SK-N-SH (cell line): ENCODE measurements at places on chromosomes 5 and 9. TPM values are rescaled to one million over a fixed set of nuclear protein-coding genes. Genes with fewer than 3 reads are reported as not detected.
A peak's percentile ranks its signal among the peaks of the same experiment; 100 is the strongest.

GRCh38 chr9:116049456-116049855 is 104.1 kb upstream of the PAPPA start:
- no peak for DNase-seq

DNA sequence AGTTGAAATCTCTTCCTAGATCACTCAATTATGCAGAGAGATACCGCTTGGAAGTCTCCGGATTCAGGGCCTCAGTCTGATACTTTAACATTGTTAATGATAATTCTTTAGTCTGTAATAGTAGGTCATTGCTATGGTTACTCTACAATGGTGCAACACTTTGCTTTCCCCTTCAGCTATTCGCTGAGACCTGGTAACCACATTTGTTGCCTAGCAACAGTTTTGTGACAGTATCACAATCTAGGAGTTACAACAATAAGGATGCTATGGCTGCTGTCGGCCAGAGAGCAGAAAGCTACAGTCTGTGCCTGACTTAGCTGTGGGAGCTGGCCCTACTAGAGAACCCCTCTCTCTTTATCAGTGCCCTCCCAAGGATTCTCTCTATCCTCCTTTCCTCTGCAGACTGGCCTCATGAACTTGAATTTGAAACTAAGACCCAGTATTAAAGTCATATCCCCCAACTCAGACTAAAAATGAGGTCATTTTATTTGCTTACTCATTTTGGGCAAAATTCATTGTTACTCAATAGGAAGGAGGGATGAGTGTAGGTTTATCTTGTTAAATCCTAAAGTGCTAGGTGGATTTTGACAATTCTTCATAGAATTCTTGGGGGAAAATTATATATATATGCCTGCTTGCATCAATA is 39.3 kb downstream of the NR2F1 start:
- DNase-seq = peak; percentile 66

The FAM153A gene
- polyA plus RNA-seq = not detected in 2 replicates

DNA sequence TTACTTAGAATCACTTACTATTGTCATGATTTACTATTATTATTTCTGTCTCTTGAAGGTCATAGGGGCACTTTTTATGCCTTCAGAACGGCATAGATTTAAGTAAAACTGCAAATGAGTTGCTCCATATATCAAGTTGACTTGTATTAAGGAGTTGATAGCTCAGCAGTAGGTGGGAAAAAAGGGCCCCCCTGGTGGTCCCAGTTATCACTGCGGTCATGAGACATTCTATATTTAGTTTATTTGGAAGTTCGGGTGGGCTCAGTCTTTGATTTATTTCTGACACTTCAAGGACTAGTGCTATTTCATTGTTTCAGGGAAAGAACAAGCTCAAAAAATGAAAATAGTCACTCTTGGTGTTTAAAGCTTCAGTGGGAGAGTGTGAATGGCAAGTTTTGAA is 159.3 kb downstream of the SLC24A2 start:
- peak; percentile 27 for DNase-seq

The C7 gene
- 11.1 and 38.1 TPM in 2 replicates for polyA plus RNA-seq

DNA sequence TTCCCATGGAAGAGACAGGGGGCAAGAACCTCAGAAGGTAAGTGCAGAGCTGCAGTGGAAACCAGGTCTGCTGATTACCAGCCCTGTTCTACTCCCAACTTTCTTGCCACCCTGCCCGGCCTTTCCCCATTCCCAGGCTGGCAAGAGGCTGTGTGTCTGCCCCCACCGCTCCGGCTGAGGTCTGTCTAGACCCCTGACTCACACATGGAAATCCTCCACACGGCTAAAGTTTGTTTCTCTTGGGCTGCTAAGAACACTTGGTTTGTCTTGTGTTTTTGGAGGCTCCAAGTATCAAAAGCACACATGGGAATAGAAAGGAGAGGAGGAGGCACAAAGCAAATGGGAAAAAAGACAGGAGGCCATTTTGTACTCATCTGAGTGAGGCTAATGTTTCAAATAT is 168.3 kb downstream of the GABBR2 start:
- DNase-seq = no peak

The ANKRD31 gene
- 0.05 and 0.06 TPM in 2 replicates for polyA plus RNA-seq

DNA sequence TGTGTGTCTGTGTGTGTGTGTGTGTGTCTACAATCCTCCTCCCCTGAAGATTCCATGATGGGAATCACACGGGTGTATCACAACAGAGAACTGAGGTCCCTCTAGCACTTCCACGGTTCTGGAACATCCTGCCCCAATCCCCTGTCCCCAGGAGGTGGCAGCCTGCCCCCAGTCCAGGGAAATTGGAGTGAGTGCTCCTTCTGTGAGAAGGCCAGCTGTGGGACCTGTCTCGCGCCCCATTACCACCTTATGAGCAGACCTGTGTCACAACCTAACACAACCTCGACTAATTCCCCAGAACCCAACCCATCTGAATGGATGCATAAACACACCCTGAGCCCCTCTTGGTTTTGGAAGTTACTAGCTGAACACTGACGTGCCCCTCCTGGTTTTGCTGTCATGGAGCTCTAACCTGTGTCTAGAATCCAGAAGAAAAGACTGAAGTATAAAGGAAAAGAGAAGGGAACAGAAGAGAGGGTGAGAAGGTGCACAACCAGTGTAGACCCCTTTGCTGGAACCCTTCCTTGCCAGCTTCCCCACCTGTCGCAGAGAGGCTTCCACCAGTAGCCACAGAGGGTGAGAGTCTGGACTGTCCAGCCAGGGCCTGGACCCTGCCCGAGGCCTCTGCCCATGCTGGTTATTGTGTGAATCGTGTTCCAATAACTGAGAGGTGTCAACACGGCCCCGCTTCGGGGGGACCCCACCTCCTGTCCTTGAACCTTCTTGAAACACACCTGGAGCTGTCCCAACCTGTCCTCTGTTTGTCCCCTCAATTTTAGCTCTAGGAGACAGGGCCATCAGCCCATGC is 3.4 kb downstream of the BTNL9 start:
- no peak for DNase-seq

DNA sequence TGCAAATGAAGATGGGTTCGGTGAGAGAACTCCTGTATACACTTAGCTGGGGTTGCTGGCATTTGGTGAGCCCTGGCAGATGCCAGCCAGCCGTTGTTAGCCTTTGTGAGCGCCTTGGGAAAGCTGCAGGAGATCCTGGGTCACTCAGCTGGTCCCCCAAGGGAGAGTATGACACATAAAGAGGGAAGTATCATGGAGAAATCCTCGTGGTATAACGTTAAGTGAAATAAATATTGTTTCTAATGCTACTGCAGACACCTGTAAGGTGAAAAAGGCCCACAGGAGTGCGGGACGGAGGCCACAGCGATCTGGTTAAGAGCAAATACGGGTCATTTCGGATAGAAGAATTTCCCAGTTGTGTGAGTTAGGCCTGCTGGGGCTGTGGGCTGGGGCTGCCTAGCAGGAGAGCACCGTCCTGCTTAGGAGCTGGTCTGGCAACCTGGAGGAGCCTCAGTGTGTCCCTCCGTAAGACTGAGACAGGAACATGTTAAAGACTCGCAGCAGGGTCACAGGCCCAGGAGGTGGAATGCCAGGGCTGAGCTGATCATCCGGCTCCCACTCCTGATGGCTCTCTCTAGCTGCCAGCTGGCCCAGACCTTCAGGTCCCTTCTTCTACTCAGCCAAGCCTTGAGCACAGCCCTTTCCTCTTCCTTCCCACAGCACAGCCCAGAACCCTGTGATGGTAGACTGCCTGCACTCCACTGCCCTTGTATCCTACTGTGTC is 4.9 kb downstream of the NKX2-5 start:
- DNase-seq = no peak

DNA sequence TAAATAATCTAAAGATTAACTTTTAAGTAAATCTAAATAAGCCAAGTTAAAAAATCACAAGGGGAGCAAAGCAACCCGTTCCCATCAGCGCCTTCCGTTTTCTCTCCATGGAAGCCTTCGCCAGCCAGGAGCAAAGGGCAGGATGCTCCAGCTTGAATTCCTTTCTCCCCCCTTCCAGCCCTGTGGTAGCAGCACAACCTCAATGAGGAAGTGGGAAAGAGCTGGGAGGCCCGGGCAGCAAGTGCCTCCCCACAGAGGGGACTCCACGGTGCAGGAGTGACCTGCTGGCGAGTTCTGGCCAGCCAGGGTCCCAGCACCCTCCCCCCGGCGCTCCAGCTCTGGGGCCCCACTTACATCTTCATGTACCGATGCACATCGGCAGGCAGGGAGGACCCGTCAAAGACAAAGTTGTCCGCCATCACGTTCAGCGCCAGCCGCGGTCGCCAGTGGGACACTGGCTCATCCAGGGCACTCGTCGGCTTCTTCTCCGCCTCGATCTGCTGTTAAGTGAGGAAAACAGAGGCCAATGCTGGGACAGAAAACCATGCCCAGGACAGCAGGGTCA is 6.3 kb downstream of the CLPTM1L start:
- no peak for DNase-seq

- no peak for DNase-seq
Measured at GRCh38 chr5:172421-172820, 18.9 kb upstream of the LRRC14B start.

- DNase-seq = no peak
Measured at GRCh38 chr5:57494104-57495098, 11.8 kb upstream of the ACTBL2 start.

DNA sequence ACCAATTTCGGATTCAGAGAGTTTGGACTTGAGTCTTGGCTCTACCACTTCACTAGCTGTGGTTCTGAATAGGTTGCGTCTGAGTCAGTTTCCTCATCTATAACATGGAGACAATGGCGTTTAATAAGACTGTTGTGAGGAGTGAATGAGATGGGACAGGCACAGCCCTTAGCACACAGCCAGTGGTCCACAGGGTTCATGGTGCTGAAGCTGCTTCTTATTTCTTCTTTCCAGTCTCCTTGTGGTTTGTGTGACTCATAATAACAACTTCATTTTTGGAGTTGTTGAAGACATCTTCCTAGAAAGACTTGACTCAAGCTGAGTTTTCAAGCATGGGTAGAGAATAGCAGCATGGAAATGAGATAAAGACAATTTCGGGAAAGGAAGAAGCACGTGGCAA is 172.6 kb upstream of the PPP2R2B start:
- DNase-seq = no peak

GRCh38 chr5:144390133-144390532 is 219.5 kb downstream of the KCTD16 start:
- DNase-seq = peak; percentile 10

GRCh38 chr9:91812191-91812590 is 137.8 kb downstream of the ROR2 start:
- DNase-seq = no peak

- DNase-seq = peak; percentile 40
Measured at GRCh38 chr5:134851307-134851923, 5.6 kb downstream of the C5orf24 start.

DNA sequence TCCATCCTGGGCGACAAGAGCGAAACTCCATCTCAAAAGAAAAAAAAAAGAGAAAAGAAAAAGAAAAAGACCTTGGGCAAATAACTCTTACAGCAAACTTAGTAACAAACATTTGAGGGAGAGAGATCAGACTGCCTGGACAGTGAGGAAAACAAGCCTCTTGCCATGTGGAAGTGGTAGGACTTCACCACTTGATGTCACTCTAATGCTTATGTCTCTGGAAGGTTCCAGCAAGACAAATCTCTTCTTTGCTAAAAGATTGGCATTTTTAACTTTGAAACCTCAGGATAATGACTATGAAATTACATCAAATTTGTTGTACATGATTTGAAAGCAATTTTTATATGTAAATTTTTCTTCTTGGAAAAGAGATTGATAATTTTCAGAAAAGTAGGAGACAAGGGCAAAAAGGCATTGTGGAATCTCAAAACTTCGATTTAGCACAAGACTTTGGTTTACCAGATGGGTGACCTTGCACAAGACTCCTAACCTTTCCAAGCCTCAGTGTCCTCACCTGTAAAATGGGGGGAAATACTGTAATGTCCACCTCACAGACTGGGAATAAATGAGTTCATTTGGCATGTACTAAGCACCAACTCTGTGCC is 5.4 kb downstream of the ACTL7B start:
- DNase-seq = no peak

- peak; percentile 58 for DNase-seq
Measured at GRCh38 chr5:133552925-133553525, 59.3 kb downstream of the FSTL4 start.

- DNase-seq = no peak
Measured at GRCh38 chr9:101674165-101674564, 64.3 kb downstream of the GRIN3A start.

The PKN3 gene
- 5.0 and 7.8 TPM in 2 replicates for polyA plus RNA-seq

DNA sequence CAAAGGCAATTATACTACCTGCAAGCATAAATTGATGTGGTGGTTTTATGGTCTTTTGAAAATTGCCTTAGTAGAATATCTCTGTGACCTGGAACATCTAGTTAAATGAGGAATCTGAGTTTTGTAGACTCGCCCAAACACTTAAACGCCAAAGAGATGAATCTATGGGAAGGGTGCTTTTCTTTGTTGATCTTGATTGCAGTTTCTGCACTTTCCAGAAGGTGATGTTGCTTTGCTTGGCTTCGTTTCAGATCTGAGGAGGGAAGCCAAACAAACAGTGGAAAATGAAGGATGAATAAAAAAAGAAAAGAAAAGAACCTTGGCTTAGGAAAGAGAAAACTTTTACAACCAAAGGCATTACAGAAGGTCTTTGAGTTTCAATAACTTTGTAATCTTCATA is 1021.2 kb downstream of the NR2F1-AS1 start:
- DNase-seq = no peak

DNA sequence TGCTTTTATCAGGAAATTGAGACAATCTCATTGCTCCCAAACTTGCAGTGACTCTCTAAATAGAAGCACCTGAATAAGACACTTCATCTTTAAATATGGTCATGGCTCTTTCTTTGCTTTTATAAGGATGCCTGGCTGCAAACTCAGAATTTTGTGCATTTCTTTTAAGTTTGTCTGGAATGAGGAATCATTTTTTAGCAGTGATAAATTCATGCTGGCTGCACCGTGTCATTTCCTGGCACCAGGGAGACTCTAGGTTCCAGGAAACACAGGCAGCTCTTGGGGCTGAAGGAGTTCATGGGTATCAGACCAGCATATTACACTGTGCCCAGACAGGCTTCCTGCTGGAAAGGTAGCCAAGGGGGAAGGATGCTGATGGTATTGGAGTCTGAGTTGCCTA is 109.9 kb downstream of the NUDT12 start:
- no peak for DNase-seq

DNA sequence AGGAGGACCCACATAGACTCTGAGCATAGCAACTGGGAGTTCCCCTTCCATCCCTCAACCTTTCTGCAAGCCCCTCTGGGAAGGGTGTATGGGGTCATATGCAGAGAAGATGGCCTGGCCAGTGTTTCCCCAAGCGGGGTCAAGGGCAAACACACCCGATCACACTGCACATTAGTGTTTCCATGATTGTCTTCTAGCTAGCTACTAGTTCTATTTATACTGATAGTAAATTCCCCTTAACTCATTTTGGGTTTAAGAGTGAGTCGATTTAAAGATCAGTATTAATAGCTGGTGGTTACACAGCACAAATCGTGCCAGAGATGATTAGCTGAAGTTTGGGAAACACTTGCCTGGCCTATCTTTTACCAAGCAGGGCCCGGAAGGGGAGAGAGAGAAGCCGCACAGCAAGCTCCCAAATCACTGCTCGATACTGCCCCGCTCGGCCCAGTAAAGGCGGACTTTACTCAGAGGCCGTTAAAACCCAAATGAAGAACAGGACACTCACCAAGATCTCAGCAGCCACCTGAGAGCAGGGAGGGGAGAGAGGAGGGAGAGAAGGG is 29.4 kb upstream of the TNIP1 start:
- DNase-seq = no peak
